ENCODE measurements at places on chromosomes 16 and 17. TPM values are rescaled to one million over a fixed set of nuclear protein-coding genes. Genes with fewer than 3 reads are reported as not detected.

DNA sequence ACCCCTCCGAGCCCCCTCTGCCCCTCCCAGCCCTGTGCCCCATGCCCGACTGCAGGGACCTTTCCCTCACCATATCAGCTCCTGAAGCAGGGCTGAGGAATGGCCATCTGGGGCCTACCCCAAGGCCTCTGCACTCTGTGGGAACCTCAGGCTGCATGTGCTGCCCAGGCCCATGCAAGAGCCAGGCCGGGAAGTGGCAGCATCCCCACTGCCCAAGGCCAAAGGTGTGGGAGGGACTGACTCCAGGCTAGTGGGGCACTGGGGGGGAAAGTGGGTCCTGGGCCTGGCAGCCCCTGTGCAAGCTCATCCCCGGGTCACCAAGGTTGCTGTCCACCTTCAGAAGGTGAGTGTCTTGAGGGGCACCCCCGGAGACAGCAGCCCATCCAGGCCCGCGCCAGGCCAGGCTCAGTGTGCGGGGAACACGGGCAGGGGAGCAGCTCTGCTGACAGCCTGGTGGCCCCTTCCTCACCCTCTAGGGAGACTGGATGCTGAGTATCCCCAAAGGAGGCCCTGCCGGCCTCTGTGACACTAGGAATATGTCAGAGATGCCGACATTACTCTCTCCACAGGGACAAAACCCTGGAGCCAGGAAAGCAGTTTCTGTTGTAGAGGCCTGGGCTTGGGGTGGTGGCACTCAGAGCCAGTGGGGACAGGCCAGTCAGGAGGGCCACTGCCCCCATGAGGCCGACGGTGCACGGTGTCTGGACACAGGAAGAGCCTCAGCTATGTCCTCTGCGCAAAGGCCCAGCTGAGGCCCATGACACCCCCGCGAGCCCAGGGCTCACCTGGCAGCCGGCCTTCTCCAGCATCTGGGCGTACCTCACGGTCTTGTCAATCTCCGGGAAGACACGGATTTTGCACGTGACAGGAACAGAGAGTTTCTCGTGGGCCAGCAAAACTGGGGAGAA lies 3.3 kb downstream of the DUS1L start:
- no peak for DNase-seq

DNA sequence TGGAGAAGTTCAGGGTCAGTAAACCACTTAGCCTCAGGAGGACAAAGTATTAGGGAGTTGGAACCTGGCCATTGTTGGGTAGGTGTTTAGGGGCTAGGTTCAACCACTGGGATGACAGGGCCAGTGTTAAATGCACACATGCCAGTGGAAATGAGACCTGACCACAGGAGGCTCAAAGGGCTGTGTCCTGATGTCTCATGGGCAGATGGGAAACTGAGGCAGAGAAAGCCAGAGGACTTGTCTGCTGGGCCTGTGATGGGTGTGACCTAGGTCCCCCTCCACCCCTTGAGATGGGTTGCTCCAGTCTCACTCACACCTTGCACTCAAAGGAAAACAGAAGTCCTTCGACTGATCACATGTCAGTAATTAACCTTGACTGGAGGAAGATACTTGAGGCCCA lies 16.0 kb downstream of the CPNE2 start:
- no peak for DNase-seq

DNA sequence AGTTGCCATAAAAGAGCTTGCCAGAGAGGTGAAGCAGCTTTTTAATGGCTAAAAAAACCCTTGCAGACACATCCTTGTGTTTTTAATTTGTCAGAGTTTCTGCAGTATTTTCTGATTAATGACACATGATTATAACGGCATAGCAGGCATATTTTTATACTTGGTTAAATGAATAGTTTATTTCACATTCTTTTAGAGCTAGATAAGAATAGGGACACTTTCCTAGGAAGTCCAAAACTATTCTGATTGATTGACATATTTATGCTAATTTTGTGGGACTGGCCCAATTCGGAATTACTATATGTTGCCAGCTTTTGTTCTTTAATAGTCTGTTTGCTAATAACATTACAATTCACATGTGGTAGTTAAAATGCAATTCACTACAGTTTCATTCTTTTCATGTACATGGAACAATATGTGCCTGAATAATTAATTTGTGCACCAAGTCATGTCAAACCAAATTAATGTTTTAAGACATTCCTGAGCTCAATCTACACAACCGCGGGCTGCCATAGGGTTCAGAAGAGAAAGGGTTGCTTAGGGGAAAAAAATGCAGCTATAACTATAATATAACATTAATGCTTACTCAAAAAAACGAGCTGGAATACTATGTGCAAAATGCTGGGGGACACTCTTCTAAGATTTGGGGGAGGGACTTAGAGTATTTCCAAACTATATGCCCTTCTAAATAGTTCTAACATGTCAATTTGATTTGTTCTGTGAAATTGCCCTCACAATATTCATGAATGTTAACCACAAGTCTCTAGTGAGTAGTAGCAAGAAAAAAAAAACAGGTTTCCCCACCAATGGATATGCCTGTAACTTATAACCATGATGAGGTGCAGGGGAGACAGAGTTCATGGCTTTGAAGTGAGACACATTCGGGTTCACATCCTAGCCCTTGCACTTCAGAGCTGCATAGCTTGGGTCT lies 305.4 kb downstream of the CEP112 start:
- DNase-seq, result no peak

ENGASE gene
- 43.4 TPM for total RNA-seq

SLC47A2 gene
- total RNA-seq, result not detected

- no peak for DNase-seq
These were observed 154.2 kb upstream of the CDH8 start for GRCh38 chr16:62190426-62190825.

Measured in activated CD4-positive, alpha-beta memory T cell treated with anti-CD3 and anti-CD28 coated beads for 36 hours (primary cell).